Choroid plexus epithelial cell (primary cell): ENCODE measurements at places on chromosomes 11 and 22.
A peak's percentile ranks its signal among the peaks of the same experiment; 100 is the strongest.

- peak; percentile 53 for DNase-seq
Observed at GRCh38 chr11:124194293-124195188, 11.4 kb downstream of the OR10D3 start.

- DNase-seq, result peak; percentile 69
Observed at GRCh38 chr22:46578824-46579561, 41.2 kb upstream of the GRAMD4 start.

DNA sequence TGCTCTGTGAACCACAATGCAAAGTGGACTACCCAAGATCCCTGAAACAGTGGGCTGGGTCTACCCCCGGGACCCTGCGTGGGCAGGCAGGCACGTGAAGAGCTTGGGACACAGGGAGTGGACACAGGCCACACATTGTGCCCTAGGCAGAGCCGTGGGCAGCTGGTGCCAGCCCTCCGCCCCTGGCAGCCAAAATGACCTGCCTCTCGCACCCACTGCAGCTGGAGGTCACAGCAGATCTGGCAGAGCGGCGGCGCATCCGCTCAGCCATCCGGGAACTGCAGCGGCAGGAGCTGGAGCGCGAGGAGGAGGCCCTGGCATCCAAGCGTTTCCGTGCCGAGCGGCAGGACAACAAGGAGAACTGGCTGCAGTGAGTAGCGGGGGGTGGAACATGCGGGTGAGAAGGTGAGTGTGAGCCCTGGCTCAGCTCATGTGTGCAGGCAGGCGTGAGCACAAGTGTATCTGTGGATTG lies 6.7 kb downstream of the SMTN start:
- DNase-seq, result no peak

- DNase-seq, result no peak
Observed at GRCh38 chr11:102600666-102601065, 24.5 kb downstream of the MMP20 start.

DNA sequence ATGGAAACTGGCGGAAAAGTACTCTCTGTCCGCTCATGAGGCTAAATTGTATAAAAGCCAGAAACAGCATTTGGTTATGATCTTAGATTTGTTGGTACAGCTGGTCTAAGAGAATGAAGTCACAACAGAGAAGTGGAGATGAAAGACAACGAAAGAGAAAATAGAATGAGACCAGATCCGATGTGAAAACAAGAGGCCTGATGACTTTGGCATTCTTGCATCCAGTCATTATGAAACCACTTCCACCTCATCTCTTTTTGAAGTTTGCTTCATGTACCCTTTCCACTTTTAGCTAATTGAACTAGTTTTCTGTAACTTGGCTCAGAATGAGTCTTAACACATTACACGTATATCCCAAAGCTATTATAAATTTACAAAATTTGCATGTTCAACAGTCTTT lies 1431.7 kb downstream of the LRRC4C start:
- DNase-seq, result no peak

DNA sequence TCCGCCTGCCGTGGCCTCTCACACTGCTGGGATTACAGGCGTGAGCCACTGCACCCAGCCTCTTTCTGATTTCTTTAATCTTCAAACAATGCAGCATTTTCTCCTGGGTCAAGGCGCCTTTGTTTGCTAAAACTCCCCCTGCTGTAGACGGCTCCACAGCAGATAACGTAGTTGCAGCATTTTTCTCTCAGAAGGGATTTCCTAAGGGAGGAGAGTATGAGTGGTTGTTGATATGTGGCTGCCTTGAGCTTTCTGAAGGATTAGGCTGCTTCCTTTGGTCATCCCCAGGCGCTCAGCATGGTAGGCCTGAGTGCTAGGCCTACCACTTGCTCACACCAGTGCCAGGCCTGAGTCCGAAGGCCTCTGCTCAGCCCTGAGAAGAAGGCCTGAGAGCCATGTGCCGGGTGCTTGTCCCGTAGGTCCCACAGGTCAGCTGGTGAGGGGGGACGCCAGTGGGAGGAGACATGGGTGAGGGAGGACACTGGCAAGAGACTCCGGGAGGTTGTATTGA lies 18.1 kb downstream of the SMARCB1 start:
- DNase-seq, result no peak

DNA sequence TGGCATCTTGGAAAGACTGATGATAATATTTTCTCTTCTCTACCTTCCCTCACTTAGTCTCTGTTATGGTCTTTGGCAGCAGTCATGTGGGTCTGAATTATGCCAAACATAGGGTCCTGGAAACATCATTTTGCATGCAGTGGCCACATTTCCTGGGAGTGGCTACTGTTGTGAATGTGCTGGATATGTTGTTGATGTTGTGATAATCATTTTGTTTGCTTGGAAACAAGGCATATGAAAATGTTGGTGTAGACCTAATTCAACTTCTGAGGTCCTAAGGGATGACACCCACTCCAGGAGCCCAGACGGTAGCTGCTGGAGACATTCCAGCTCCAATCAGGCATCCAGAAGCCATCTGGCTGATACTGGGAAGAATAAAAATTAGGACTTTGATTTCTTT lies 109.7 kb downstream of the DCDC1 start:
- DNase-seq, result no peak

GRCh38 chr11:104484804-104485554 lies 321.0 kb upstream of the PDGFD start:
- peak; percentile 66 for DNase-seq

- DNase-seq, result peak; percentile 42
Observed at GRCh38 chr22:20436768-20437612, 635 bp downstream of the SCARF2 start.

GRCh38 chr11:9568854-9569587 lies 4.4 kb upstream of the WEE1 start:
- DNase-seq, result peak; percentile 96

DNA sequence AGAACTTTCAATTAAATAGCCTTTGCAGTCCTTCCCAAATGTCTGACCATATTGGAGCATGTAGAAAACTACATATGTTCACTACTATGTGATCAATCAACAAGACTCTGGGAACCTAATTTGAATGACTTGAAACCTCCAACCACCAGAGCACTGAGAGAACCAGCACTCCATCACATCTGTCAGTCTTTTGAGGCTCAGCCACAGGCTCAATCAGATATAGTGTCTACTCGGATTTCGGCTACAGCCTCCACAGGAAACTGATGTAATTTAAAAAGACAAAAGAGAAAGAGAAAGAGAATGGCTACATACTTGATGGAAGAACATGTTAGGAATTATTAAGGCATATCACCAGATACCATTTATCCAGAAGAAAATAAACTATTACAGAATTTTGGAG lies 859.0 kb downstream of the FAM181B start:
- peak; percentile 1 for DNase-seq

GRCh38 chr11:11579012-11579988 lies 42.5 kb downstream of the GALNT18 start:
- no peak for DNase-seq

GRCh38 chr11:133948711-133949110 lies 8.1 kb downstream of the IGSF9B start:
- DNase-seq, result no peak

DNA sequence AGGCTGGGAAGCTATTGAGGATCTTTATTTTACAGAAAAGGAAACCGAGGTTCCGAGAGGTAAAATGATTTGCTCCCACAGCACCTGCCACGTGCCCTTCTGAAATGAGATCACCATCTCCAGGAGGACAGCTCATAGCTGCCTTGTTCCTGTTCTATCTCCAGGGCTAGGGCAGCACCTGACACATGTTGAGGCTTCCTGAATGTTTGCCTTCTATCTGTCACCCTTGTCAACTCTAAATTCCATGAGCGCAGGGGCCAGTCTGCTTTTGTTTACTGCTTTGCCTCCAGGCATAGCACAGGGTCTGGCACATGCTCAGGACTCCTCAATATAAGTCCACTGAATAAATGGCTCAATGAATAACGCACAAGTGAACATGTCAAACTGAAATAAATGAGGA lies 24.1 kb downstream of the ASCC2 start:
- no peak for DNase-seq

- no peak for DNase-seq
Observed at GRCh38 chr11:132601875-132602274, 930.4 kb downstream of the OPCML start.

GRCh38 chr22:39474351-39475111 lies 17.7 kb downstream of the MGAT3 start:
- no peak for DNase-seq

DNA sequence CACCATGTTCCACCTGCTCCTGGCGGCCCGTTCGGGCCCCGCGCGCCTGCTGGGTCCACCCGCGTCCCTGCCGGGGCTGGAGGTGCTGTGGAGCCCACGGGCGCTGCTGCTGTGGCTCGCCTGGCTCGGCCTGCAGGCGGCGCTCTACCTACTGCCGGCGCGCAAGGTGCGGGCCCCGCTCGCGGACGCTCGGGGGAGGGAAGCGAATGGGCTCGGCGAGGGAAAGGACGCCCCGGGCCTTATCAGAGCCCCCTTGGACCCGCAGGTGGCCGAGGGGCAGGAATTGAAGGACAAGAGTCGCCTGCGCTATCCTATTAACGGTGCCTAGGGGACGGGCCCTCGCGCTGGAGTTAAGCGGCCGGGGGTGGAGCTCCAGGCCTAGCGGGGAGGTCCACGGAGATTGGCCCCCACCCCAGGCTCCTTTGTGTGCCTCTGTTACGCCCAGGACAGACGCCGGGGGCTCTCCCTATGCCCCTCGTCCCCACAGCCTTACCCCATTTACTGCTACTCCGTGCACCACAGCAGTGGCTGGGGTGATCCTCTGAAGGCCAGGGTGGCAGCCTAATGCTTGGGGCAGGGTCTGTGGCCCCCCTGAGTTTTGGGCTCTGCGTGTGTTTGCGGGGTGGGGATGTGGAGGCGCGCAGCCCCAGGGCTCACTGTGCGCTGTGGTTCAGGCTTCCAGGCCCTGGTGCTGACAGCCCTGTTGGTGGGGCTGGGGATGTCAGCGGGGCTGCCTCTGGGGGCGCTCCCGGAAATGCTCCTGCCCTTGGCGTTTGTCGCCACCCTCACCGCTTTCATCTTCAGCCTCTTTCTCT lies 1.1 kb downstream of the TM7SF2 start:
- DNase-seq, result peak; percentile 48

DNA sequence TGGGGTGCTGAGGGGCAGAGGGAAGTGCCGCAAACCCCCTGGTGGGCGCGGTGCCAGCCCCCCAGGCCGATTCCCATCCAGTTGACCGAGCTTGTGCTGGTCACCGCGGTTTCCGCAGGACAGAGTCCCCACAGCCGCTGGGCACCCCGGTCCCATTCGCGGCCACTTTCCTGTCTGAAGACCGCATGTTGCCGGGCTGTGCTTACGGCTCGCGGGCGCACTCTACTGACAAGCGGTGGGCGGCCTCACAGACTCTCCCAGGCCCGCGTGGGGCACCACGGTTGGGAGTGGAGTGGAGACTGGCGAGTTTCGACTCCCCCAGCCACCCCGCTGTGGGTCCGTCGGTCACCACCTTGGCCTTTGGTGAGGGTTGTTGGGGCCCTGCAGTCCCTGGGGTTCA lies 648 bp upstream of the H19 start:
- no peak for DNase-seq

DNA sequence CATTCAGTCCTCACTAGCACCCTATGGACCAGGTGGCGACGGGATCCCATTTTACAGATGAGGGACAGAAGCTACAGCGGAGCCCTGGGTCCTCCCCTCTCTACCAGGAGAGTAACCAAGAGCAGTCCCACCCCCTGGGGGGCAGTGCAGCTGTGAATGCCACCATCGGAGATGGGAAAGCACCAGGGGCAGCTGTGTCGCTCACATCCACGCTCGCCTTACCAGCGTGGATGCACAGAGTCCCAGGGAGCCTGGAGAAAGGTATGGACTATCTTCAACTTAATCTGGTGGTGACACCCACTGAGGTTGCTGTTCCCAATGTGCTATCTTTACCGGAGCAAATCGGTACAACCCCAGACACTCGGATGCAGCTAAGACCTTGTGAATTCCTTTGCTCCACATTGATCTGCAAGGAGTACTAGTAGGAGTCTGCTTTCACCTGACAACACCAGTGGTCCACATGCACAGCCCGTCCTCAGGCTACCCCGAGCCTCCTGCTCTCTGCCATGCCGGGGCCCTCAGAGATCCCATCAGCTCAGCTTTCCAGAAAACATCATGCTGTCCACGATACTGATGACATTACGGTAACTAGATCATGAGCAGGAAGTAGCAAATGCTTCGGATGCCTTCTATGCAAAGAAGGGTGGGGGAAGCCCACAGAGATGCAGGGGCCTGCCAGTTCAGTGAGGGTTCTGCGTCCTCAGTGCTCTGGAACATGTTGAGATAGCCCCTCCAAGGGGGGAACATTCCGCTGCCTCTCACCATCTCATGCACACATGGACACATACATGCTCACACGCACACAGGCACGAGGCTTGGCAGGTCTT lies 126.0 kb downstream of the CTTN start:
- DNase-seq, result peak; percentile 27

DNA sequence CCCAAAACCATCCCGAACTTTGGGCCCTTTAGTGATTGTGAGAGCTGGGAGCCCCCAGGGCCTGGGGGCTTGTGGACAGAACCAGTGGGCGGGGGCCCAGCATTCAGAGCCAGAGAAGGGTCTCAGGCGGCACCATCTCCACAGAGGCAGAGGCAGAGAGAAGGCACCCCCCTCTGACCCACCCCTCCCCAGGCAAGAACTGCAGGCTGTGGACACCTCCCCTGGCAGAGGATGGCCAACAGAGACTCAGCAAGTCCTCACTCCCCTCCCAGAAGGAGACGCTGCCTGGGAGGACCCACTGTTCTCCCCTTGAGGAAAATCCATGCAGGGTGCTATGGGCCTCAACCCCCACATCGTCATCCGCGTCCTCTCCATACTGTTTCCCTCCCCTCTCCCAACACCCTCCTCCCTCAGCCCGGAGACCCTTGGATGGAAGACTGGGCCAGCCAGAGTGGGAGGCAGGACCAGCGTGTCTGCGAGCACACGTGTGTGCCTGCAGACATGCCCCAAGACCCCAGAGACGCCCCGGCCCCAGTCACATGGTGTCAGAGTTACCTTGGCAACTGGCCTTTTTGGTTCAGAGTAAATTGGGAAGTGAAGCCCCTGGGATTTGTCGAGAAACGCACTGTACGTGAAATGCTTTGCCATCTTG lies 42.6 kb downstream of the KCNC1 start:
- no peak for DNase-seq

DNA sequence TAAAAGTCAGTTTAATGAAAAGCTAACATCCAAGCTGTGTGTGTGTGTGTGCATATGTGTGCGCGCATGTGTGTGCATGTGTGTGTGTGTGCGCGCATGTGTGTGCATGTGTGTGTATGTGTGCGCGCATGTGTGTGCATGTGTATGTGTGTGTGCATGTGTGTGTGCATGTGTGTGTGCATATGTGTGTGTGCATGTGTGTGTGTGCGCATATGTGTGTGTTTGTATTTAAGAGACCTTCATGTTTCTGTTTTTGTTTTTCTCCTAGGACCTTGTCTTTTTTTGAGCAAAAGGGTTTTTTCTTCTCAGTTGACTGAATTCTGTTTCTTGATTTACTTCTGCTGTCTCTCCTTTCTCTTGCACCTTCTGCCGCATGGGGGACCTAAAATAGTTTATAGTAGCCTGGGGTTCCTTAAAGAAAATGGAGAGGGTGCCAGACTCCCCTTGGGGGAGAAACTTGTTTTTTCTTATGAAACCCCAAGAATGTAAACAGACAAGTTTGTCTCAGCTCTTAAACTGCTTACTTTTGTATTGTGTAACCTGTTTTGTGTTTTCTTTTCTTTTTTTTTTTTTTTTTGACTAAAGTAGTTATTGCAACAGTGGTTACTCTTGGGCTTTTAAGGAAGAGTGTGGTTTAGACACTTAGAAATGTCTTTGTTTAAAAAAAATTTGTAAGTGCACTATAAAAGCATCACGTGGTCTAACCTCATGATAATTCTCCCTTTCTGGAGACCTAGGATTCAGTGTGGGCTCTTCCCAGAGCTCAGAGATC lies 53.0 kb downstream of the OSBPL5 start:
- peak; percentile 43 for DNase-seq
